ENCODE measurements at places on chromosomes 7 and 10.
A peak's percentile ranks its signal among the peaks of the same experiment; 100 is the strongest.

DNA sequence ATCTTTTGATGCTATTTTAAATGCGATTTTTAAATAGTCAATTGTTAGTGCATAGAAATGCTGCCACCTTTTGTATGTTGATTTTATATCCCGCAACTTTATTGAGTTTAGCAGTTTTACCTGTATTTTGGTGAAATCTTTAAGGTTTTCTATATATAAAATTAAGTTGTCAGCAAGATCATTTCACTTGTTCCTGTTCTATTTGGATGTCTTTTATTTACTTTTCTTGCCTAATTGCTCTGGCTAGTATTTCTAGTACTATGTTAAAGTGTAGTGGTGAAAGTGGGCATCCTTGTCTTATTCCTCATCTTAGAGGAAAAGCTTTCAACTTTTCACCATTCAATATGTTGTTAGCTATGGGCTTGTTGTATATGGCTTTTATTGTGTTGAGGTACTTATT is 813.3 kb upstream of the CELF2 start:
- DNase-seq: no peak

GRCh38 chr10:92240289-92241157 is 50.4 kb downstream of the CPEB3 start:
- DNase-seq: no peak

DNA sequence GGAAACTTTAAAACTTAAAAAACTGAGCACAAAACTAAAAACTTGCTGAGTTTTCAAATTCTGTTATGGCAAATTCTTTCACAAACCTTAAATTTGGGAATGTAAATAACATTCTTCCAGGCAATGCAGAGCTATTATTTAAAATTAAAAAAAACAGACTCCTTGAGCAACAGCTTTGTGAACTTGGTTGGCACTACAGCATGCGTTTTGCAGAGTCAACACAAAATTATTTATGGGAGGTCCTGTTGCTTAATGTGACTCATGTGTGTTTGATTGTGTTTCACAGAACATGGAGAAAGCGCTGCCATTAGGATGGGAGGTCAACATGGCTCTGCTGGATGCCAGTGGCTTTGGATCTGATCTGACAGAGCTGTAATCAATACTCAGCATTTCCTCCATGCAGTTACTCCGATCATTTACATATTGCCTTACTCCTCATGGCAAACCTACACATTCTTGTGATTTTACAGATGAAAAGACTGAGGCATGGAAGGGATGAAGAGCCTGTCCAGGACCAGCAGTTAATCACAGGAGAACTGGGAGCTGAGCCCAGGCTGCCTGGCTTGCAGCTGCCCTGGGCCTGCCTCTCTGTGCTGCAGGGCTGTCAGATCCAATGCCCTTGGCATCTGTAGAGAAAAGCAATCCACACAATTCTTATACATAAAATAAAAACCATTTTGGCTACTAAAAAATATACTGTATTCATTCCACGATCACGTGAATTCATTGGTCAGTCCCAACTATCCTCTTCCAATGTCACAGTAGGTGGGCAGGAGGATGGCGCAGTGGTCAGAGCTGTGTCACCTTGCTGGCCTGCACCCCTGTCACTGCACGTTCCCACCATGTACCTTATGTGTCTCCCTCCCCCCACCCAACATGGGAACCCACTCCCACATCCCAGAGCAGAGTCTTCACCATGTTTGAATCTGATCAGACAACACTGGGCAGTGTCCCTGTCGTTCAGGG is 200.9 kb downstream of the CXCL12 start:
- DNase-seq: no peak

- no peak for DNase-seq
These were observed 61.7 kb upstream of the CNTNAP2 start for GRCh38 chr7:146054909-146055308.

- peak; percentile 15 for DNase-seq
These were observed 98.3 kb upstream of the KCNIP2 start for GRCh38 chr10:101941871-101942270.

- no peak for DNase-seq
These were observed 67.0 kb upstream of the GPR158 start for GRCh38 chr10:25107756-25108155.

- DNase-seq: no peak
These were observed 86.3 kb downstream of the RNF216 start for GRCh38 chr7:5694912-5695726.

- DNase-seq: no peak
These were observed 7.5 kb downstream of the PRKAG2 start for GRCh38 chr7:151869455-151869854.

DNA sequence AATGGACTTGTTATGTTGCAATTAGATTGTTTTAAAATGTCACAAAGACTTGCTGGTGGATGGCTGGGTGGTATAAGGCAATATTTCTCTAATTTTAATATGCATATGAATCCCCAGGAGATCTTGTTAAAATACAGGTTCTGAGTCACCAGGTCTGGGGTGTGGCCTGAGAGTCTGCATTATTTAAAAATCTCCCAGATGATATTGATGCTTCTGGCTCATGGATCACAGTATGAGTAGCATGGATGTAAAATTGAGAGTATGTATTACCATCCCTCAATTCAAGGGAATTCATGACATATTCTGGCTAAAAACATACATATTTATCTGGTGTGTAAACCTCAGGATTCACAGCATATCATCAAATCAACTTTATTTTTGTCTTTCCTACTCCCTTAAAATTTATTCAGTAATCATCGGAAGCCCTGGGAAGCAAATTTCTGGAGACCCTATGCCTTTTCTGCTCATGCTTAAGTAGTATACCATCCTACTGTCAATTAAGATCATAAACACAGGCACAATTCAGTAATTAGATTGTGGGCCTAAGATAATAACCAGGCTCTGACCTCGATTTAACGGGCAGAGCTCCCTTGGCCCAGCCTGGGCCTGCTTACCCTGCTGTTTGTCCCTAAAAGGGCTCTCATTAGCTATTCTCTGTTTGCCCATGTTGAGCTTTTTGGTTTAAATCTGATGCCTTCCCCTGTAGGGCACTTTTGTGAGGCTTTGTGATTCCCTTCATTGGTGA is 29.6 kb upstream of the ICA1 start:
- DNase-seq: no peak

DNA sequence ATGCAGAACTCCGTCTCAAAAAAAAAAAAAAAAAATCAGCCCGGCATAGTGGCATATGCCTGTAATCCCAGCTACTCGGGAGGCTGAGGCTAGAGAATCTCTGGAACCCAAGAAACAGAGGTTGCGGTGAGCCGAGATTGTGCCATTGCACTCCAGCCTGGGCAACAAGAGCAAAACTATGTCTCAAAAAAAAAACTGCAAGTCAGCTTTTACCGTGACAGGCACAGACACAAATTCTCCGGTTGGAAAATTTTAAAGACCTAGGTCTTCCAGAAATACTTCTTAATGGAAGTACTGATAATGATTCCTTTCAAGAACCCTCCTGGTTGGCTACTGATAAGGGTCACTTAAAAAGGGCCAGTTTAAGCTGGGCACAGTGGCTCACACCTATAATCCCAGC is 19.4 kb upstream of the ARPC1B start:
- DNase-seq: no peak

Data from pulmonary artery endothelial cell (primary cell).